ENCODE measurements at places on chromosomes 1 and 21.

GRCh38 chr1:91730801-91731732 is 154.9 kb downstream of the TGFBR3 start:
- DNase-seq, result peak; percentile 57

GRCh38 chr1:53069663-53070327 is 7.8 kb downstream of the PODN start:
- no peak for DNase-seq

DNA sequence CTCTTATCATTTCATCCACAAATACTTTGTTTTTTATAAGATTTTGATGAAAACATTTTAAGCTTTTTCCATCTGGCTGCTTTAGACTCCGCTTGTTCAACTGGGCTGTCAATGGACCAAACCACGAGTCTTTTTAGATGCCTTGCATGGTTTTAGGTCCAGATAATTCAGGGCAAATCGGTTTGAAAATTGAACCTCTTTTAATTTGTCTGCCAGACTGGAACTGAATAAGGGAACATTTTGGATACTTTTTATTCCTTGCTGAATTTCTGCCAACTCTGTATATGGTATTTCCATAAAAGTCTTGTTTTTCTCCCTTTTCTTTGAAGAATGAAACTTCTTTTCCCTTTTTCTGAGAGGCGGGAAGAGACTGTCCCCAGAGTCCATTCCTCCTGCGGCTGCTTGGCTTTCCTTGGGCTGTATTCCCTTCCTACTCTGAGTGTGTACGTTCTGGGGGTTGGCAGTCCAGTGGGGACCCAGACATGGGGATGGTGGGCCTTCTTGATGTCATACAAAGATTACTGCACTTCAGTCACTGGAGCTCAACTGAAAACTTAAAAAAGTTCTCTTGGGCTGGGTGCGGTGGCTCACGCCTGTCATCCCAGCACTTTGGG is 46.5 kb upstream of the CNN3 start:
- no peak for DNase-seq

DNA sequence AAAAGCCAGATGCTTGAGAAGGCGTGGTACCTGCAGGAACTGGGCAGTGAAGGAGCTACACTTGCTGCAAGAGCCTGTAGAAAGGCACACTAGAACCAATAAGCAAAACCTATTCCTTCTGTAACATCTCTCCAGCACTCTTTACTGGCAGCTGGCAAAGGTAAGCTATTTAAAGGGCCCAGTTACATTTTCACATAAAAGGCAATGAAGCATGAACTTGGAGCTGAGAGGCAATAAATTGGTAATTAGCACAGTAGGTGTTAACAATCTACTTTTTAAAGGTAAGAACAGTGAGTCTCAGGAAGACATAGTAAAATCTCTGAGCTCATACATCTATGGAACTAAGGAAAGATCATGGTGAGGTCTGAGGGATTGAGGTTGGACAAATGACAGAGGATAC is 167.1 kb upstream of the OLFM3 start:
- DNase-seq, result no peak

- no peak for DNase-seq
Observed at GRCh38 chr1:112030157-112030556, 40.7 kb upstream of the KCND3 start.

DNA sequence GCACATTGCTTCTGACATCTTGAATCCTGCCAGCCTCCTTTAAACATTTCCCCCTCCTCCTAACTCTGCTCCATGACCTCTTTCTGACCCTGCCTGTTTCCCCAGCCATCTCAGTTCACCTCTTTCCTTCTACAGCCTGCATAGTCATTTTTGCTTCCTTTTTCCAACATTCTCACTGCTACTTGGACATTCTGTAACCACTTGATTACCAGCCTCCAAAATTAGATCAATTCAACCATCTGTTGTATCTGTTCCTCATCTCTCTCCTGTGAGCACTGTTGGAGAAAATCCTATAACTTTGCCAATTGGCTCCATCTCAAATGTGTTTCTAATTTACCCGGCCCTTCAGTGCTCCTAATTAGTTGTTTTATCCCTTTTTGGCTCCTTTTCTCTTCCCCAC is 27.5 kb upstream of the GPR88 start:
- DNase-seq, result no peak

DNA sequence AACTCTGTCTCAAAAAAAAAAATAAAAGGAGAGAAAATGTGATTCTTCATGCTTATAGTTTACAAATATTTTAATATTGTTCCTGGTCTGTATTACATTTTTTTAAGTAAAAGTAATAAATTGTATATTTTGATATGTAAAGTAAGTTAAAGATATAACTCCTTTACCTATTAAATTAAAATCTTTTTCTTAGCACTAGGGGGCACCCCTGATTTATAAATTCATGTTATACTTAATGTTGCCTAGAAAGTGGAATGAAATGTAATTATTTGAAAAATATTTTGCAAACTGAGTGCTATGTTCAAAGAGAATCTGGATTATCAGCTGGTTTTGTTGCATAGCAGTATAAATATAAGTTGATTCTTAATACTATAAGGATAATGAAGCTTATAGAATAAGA is 49.2 kb downstream of the RALGPS2 start:
- no peak for DNase-seq

DNA sequence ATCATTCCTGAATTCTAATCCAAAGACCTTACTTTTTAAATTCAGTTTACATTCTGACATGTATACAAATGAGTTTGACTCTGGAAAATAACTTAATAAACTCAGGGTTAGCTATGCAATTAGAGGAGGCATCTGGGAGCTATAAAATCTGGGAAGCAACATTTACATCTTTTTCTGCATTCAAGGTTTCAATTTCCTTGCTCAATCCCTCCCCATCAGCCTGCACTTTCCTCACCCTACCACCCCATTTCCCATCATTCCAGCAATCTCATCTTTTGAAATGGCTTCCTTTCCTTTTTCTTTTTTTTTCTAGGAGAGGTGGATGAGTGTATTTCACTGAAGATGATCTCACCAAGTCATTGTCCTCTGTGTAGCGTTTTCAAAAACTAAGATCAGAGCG is 65.3 kb upstream of the BEND5 start:
- DNase-seq, result no peak

DNA sequence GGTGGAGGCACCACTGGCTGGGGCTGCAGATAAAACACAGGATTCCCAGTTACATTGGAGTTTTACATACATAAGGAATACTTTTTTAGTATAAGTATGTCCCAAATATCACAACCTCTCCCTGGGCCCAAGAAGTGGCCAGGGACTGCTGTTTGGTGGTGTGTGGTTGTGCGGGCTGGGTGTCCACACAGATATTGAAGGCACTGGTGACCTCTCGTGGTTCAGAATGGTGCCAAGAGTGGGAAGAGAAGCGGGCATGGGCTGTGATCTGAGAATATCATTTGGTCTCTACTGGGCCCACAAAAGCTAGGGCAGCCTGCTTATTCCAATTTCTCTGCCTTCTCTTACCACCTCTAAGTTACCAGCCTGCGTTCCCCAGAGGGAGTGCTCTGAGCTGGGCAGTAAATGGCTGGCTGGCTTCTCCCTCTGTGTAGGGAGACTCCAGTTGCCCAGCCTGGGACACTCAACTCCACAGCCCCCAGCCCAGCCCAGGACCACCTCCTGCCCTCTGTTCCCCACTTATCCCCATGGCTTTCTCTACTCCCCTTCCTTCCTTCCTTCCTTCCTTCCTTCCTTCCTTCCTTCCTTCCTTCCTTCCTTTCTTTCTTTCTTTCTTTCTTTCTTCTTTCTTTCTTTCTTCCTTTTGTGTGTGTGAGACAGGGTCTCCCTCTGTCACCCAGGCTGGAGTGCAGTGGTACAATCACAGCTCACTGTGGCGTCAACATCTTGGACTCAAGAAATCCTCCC is 42.8 kb upstream of the RD3 start:
- DNase-seq, result no peak

- DNase-seq, result no peak
Observed at GRCh38 chr1:99751877-99752504, 14.4 kb downstream of the FRRS1 start.

DNA sequence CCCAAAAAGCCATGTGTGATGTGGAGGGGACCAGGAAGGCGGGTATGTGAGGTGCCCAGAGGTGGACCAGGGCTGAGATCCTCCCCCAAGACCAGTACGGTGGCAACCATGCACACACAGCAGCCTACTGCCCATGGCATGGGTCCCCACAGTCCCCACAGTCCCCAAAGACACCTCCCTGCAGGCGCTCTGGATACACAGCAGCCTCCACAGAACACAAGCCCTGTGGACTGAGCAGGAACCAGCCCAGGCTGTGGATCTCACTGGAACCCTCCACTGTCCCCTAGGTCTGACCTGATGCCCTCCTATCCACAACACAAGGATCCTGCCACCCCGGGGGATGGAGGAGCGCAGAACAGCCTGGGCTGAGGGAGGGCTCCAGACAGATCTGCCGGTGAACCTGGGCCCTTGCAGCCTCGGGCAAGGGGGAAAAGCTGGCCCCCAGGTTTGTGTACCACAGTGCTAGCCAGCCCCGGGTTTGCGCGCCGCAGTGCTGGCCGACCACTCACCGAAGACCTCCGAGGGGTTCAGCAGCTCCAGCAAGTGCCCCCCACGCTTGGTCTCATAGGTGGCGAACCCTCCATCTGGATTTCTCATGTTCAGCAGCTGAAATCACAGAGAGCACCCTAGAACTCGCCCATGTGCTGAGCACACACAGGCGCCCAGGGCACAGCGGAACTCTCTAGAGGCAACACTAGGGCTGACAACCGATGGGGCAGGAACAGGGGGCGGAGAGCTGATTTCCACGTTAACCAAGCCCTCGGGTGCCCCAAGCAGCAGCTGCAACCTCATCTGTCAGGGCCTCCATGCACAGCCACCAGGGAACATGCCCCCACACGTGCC is 22.1 kb upstream of the SPATC1L start:
- DNase-seq, result no peak

GRCh38 chr21:41377715-41378114 is 15.9 kb downstream of the MX2 start:
- no peak for DNase-seq

- DNase-seq, result no peak
Observed at GRCh38 chr21:44568261-44568660, 5.3 kb upstream of the KRTAP10-4 start.

DNA sequence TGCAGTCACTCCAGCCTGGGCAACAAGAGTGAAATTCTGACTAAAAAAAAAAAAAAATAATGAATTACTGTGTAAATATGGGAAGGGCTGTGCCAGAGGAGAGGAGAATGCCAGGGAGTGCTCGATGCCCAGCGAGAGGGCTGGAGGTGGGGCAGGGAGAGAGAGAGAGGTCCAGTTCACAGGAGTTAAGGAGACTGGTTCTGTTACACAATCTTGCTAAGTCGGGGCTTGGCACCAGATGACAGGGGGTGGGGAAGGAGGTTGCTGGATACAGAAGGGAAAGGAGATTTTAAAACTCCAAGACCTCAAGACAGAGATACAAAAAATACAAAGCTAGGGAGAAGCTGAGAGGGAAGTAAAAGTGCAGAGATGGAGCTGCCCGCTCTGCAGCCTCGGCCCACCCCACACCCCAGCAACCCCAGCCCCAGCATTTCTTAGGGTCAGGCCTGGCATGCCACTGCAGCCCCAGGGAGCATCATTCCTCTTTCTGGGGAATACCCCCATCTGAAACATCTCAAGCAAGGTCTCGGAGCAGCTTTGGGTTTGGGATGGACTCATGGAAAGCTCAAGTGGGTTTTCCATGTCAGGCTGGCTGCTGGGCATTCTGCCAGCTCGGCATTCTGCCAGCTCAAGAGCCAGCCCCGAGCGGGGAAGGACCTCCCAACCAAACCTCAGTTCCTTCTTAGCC is 991 bp downstream of the SELENBP1 start:
- DNase-seq, result no peak

DNA sequence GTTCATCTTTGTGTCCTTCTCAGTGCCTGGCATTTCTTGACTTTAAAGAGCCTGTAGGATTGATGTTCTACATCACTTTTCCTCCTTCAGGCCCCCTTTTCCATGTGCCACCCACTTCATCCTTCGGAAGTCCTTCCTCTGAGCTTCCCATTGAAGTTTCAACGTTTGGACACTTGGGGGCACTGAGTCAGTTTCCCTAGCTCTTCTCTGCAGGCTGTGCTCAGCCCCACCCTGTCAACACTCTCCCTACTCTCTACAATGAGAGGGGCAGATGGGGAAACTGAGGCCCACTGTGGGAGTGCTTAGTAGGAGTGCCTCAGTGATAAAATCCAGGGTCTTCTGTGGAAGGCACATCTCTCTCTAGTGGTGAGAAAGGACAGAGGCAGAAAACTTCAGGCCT is 11.9 kb downstream of the KCNJ10 start:
- DNase-seq, result no peak

DNA sequence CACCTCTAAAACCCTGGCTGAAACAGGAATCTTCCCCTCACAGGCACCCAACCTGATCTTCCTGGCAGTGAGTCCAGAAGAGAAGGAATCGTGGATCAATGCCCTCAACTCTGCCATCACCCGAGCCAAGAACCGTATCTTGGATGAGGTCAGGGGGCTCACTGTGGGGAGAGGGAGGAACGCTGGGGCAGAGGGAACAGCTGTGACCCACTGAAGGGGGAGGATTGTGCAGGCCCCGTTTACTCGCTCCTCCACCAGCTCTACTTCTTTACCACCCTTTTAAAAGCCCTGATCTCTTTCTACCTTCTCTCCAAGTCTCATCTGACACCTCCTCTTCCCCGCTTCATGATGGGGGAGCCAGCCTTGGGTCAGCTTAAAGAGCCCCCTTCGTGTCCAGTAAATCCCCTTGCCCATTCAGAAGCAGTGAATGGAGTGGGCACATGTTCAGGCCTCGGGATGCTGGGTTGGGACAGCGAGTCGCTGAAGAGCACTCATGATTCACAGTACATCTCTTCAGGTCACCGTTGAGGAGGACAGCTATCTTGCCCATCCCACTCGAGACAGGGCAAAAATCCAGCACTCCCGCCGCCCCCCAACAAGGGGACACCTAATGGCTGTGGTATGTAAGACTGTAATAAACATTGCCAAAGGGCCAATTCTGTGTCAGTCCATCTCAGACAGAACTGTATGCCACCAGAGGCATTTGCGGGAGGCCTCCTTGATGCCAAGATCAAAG is 7.3 kb downstream of the PLEKHO1 start:
- DNase-seq, result no peak
